GM06990 (cell line): ENCODE measurements at places on chromosomes 3 and 15.
A peak's percentile ranks its signal among the peaks of the same experiment; 100 is the strongest.

DNA sequence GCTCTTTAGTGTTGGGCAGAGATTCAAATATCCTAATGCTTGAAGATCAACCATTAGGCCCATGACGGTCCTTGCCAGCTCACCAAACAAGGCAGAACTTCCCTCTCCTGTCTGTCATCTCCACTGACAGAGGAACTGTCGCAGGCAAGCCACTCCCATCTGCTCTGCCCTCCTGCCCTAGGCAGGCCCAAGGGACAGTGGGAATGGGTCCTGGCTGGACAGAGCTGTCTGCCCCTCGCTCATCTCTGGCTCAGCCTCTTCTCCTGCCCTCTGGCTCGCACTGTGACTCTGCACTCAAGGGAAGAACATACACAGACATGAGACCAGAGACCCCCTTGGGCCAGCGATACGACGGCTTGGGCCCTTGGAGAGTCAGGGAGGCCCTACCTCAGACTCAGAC lies 7.6 kb upstream of the MUSTN1 start:
- no peak for DNase-seq

DNA sequence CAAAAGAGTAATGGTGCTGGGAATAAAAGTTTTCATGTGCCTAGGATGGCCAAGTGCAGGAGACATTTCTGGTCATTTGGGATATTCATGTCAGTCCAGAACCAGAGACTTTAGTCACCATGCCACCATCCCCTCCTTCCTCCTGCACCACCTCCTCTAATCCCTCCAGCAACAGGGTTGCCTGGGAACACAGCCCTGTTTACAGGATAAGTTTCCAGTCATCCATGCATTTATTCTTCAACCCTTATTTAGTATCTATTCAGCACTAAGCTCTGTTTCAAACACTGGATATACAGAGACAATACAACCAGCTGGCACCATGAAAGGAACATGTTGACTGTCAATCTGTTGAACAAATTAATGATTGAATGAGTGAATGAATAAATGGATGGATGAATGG lies 211.7 kb downstream of the CLSTN2 start:
- no peak for DNase-seq

DNA sequence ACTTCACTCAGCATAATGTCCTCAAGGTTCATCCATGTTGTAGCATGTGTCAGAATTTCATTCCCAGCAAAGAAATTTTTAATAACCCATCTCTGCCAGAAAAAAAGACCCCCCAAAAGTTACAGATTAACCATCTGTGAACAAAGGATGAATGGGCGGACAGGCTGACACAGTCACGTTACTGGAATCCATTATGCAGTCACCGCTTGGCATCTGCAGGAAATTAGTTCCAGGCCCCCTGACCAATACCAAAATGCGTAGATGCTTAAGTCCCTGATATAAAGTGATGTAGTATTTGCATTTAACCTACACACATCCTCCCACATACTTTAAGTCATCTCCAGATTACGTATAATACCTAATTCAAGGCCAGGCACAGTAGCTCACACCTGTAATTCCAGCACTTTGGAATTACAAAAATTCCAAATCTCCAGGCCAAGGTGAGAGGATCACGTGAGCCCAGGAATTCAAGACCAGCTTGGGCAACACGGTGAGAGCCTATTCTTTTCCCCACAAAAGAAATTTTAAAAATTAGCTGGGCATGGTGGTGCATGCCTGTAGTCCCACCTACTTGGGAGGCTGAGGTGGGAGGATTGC lies 1.5 kb upstream of the SLC12A8 start:
- DNase-seq, result no peak

- no peak for DNase-seq
These were observed 443 bp upstream of the NR2F2 start for GRCh38 chr15:96330064-96330449.

- DNase-seq, result no peak
These were observed 6.5 kb downstream of the ABHD6 start for GRCh38 chr3:58243976-58244585.

DNA sequence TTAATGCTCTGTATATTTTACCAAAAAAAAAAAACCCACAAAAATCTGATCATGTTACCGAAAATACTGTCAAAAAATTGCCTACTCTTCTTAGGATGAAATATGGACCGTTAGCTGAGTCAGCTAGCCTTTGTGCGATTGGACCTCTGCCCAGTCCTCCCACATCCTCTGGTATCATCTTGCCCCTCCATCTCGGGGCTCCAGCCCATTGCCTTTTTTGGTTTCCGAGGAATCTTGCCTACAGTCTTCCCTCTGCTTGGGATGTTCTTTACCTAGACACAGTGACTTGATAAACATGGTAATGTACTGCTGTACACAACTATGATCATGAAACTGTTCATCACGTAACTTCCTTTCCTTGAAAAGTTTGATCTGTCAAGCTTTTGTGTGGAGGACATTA lies 371.4 kb downstream of the SV2B start:
- no peak for DNase-seq

GRCh38 chr15:99590913-99591646 lies 25.3 kb downstream of the MEF2A start:
- DNase-seq, result no peak

DNA sequence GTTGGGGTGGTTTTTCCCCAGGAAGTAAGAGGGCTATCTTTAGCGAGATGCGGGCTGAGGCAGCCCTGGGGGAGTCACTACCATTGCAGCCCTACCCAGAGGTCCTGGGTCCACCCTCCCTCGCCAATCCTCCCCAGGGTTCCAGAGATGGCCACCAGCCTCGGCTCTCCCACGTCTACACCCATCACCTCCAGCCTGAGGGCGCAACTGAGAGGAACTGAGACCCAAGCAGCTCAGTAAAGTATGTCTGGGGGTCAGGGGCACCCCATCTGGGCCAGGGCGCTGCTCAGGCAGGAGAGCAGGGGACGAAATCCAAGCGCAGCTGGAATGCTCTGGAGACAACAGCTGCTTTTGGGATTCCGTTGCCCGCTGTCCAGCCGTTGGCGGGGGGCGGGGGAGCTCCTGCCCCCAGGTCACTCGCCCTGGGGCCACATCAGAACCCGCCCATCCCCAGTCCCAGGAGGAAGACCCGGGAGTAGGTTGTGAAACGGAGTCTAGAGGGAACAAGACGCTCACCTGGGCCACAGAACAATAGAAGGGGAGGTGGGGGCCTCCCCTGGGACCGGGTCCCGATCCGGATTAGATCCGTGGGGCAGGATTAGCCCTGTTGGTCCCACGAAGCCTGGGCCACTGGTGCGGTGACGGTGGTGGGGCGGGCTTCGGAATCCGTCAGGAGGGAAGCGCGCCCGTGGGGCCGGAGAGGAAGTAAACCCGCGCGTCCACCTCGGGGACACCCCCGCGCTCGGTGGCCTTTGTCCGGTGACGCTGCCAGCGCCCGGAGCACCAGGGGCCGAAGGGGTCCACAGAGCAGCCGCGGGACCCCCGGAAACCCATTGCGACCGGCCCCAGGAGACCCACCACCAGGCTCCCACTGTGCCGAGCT lies 1.4 kb upstream of the NDUFAF3 start:
- peak; percentile 68 for DNase-seq

DNA sequence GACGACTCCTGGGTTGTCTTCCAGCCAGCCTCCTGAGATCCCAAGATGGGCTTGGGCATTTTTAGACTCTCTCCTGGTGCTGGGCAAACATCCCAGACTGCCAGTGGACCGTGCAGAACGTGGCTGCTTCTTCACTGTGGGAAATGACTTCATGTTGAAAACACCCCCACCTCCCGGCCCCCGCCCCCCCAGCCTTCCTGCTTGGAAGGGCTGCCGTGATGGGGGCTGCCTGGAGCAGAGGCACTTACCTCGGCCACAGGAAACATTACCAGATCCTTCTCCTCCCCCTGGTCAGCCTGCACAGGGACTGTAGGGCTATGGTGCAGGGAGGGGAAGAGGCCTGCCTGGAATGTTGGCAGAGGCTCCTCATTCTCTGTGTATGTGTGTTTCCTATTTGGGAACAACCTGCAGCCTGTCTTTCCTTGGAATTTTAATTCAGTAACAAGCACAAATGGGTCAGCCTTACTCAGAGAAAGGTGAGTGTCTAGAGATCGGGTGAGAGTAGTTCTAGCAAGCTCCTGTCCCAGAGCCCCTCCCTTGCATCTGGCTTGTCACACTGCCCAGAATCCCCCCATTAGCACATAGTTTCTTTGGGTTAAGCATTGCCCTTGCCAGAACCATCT lies 90.8 kb downstream of the ANP32A start:
- no peak for DNase-seq

DNA sequence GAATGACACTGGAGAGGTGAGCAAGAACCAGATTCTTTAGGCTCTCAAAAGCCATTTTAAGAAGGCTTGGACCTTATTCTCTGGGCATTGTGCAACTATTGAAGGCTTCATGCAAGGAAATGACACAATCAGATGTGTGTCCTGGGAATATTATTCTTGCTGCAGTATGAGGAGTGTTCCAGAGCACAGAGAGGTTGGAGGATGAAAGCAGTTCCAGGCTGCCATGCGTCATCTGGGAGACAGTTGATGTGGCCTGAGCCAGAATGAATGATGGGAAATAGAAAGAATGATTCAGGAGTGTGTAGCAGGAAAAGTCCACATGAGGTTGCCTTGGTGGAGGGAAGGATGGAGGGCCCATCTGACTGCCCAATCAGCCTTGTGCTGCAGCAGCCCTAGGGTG lies 123.1 kb downstream of the CHCHD6 start:
- no peak for DNase-seq

- DNase-seq, result no peak
These were observed 76.7 kb upstream of the P3H2 start for GRCh38 chr3:190197346-190197763.

DNA sequence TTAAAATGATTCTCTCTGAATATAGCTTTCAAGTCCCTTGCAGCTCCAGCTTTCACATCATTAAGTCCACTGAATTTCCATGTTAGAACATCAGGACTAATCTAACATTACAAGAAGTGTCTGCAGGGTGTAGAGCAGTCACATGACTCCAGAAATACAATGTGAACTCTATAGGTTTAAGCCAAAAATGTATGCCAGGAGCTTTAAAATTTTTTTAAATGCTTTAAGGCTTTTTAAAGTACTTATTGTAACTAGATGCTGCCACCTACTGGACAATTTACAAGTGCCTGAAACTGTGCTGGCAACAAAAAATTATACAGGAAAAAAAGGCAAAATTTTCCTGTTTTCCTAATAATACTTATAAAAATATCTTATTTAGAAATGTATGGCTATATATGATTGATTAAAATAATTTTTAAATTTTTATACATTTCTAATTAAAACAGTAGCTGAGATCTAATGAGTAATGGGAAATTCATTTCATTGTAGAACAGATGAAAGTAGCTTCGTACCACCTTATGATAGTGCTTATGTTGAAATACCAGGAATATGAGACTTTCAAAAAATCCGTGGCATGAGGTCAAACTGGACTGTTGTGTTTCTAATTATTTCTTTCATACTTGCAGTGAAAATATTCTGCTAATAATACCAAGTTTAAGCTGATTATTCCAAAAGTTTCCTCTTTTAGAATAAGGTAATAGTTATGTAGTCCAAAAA lies 25.7 kb downstream of the FSIP1 start:
- peak; percentile 10 for DNase-seq
